ENCODE measurements at places on chromosomes 6 and 20. TPM values are rescaled to one million over a fixed set of nuclear protein-coding genes. Genes with fewer than 3 reads are reported as not detected.

Gene UBR2
- 7.5 TPM for total RNA-seq

Gene TMEM244
- total RNA-seq: not detected

Gene HAO1
- not detected for total RNA-seq

Gene DEFB132
- total RNA-seq: not detected

Gene SIRPA
- total RNA-seq: 25.2 TPM

Gene EYA2
- 3.0 TPM for total RNA-seq

Gene ANKEF1
- total RNA-seq: 7.6 TPM

Gene MAPK14
- 25.2 TPM for total RNA-seq
